ENCODE measurements at places on chromosomes 12 and 14. TPM values are rescaled to one million over a fixed set of nuclear protein-coding genes. Genes with fewer than 3 reads are reported as not detected.

DNA sequence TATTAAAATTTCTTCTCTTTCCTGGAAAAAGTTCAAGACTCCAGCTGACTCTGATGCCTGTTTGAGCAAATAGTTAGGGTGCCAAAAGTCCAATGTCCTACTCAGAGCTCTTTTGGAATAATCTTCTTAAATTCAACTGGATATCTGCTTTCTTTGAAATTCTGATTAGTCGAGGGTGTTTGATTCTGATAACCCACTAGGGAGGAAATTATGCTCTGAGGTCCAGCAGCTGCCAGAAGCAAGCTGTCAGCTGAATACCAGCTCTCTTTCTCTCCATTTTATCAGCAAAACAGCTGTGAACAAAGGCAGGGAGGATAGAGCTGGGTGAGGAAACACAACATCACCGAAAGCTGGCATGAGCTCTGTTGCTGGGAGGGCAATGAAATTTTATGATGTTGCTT is 141.5 kb downstream of the CAND1 start:
- DNase-seq: no peak

- DNase-seq: no peak
Observed at GRCh38 chr12:23236811-23237210, 611.8 kb downstream of the ETNK1 start.

E2F7 gene
- total RNA-seq: 13.7 TPM

DNA sequence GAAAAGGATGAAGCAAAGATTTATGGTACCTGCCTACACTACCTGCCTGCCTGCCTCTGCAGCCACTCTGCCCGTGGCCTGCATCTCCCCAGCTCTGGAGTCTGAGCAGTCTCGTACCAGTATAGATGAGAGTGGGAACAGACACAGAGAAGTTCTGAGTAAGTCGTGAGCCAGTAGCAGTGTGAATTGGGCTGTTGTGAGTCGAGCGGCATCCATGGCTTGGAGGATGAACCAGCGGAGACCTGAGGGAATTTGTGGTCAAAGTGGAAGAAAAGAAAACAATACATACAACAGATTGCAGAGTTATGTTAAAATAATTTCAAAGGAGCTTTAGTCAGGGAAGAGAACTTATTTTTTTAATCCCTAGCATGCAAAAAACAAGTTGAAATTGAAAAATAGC is 25.3 kb downstream of the C2CD5 start:
- no peak for DNase-seq

DNA sequence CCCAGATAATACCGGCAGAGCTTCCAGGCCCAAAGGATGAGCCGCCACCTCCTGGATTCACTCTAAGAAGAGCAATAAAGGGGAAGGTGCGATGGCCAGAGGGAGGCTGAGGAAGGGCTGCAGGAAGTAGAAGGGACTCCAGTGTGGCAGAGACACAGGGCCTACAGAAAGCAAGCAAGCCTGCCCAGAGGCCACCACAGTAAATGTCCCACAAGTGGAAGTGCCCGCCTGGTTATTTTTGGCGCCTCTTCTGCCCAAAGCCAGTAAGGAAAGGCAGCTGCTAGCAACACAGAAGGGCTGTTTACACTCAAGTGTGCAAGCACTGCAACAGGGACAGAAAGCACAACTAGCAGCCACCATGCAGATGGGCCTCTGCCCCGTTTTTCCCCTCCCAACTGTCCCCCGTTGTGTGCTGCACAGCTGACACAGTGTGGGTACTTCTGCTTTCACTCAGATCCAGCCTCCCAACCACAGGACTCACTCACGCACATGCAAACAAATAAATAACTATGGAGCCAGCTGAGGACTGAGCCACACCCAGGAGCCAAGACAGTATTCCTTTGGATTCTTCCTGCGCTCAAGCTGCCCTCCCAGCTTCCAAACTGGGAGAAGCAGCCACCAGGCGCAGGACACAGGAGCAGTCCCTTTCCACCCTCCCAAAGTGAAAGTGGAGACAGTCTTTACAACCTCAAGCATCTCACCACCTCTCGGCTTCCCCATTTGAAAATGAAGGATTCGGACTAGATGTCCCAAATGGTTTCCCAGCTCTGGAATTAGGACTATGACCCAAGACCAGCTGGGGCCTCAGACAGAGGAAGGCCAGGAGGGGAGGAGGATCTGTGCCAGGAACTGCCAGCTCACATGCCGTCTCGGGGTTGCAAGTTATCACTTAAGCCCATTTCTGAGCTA is 40.0 kb upstream of the PNMA1 start:
- peak; percentile 43 for DNase-seq

DNA sequence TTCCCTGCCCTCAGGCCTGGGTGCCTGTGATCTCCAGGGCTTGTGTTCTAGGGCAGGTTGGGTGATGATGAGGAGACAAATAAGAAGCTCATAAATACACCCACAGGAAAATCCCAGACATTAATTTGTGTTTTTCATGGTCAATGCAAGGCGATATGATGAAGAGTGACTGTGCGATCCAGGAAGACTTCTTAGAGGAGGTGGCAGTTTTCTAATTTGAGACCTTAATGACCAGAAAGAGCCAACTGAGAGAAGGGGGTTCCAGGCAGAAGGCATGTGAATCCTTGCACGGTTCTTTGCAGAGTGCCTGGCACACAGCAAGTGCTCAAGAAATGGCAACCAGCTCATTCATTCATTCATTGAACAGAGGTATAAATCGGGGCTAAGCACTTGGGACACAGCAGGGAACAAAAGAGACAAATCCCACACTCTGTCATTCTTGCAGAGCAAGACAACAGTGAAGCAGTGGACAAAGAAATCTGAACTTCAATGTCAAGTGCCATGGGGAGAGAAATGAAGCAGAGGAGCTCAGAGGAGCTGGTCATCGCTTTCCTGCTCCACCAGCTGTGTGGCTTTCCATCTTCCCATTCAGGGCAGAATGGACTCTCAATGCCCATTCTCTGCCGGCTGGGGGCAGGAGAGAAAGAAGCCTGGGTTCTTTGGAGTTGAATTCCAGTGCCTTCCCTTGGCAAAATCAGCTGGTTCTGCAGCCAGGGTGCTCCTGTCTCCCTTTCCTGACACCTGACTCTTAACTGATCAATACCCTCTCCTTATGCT is 128.3 kb downstream of the AACS start:
- DNase-seq: no peak

DNA sequence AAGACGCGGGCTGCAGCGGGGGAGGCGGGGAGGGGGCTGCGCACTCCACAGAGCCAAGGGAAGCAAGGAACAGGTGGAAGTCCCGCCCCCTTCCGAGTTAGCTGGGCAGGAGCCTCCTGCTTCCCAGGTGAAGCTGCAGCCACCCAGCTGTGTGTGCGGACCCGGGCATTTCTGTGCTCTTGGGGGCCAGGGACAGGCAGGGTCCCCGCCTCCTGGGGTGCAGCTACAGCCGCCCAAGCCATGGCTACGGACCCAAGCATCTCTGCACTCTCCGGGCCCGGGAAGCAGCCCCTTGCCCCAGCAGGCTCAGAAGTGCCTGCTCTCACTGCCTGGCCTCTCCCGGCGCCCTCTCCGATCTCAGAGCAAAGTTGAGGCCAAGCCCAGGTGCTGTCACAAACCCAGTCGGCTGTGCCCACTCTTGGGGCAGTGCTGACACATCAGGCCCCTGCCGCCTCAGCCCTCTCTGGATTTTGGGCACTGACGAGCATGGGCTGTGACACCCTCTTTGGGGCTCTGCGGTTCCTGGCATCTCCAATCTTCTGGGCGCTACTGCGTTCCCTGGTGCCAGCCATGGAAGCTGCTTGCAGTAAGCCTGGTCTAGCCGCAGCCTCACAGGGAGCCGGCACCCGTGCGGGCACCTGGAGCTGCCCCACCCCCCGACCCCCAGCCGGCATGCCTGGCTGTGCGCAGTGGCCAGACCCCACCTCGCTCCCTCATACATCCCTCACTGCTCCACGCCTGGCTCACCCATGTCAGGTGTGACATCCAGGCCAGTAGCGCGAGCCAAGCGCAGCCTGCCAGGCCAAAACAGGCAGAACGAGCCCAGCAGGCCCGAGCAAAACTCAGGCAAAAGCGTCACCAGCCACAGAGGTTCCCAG is 8.5 kb upstream of the MGAT4C start:
- DNase-seq: no peak

DNA sequence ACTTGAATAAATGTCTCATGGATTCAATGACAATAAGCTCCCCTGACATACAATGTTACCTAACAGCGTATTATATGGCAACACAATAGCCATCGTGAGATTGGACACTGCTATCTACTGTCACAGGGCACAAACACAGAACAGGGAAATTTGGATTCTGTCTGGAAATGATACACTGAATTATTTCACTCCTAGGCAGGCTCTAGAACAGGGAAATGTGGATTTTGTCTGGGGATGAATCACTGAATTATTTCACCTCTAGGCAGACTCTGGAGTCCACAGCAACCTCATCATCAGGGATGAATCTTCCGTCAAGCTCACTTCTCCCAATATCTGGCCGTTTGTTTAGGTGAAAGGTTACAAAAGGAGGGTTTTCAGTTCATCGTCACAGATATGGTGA is 288.8 kb downstream of the TMEM132D start:
- DNase-seq: no peak

DNA sequence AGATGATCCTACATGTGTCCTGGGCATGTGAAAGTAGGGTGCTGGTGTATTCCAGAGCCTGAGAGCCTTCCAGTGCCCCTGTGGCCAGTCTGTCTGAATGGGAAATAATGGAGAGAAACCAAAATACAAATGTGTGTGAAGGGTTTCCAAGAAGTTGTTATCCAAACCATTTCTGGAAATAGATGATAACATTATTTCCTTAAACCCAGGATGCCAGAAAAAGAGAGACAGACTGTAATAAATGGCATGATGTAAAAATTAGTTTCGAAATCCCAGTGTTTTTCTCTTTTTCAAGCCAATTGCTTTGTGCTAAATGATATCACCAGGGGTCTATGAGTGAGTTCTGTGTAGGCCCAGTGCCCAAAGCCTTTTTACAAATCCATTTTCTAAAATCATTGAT is 175.3 kb downstream of the PHLDA1 start:
- no peak for DNase-seq

CMTM5 gene
- total RNA-seq: not detected

DNA sequence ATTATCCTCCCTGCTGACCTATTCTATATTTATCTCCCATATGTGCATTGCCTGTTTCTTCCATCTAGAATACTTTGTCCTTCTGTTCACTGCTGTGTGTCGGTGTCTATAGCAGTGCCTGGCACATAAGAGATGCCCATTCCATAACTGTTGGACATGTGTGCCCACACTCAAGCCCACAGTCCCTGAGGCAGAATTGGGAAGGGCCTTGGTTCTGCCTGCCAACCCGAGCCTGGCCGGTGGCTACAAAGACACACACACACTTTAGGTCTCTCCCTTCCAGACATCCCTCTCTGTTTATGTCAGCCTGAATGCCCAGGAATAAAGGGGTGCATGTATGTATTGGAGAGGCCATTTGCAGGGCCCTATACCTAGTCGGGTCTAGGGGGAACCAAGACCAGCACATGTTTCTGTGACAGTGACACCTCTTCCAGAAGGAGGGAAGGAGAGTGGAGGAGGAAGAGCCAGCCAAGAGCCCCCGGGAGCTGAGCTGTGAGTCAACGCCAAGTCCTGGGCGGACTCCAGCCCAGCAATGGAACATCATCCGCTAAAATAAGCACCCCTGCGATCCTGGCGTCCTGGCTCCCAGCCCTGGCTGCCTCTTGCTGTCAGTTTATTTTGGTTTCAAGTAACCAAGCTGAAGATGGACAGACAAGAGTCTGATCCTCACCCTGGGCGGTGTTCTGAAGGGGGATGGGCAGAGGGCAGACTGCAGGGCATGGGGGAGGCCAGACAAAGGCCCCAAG is 4.3 kb upstream of the ASB2 start:
- no peak for DNase-seq

DNA sequence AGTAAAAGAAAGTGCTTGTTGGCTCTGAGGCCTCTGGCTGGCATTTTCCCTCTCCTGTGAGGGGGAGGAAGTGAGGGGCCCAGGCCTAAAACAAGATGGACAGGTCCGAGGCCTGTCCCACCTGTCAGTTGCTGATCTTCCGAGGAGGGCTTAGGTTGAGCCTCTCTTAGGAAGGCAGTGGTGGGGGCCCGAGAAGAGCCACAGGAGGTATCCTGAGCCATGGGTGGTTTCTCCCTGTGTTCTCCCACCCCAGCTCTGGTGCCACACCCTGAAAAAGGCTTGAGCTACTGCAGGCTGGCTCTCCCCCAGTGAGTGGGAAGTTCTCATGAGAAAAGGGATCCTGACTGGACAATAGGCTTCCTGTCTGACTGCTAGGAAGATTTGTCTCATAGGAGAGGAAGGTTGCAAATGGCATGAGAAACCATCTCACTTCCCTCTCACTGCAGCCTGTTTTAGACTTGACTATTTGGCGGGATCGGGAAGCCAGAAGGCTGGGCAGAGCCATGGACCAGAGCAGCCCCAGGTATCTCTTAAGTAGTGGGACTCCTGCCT is 72.1 kb upstream of the SRSF5 start:
- no peak for DNase-seq

GRCh38 chr12:59675461-59675860 is 79.6 kb downstream of the SLC16A7 start:
- DNase-seq: no peak

DNA sequence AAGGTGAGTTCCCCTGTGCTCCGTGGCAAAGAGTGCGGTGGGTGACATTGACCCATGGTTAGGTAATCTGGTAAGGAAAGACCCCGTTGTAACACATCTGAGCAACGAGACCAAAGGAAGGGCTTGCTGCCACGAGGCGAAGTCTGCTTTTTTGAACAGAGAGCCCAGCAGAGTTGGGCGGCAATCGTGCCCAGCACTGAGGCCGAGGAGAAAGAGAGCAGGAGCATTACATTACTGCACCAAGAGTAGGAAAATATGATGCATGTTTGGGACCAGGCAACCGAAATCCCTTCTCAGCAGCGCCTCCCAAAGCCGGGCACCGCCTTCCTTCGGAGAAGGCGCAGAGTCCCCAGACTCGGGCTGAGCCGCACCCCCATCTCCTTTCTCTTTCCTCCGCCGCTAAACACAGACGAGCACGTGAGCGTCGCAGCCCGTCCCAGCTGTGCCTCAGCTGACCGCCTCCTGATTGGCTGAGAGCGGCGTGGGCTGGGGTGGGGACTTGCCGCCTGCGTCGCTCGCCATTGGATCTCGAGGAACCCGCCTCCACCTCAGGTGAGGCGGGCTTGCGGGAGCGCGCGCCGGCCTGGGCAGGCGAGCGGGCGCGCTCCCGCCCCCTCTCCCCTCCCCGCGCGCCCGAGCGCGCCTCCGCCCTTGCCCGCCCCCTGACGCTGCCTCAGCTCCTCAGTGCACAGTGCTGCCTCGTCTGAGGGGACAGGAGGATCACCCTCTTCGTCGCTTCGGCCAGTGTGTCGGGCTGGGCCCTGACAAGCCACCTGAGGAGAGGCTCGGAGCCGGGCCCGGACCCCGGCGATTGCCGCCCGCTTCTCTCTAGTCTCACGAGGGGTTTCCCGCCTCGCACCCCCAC is at the start of gene HIF1A:
HIF1A (plus strand) TSS at position 684 of the 865 bp plus-strand sequence. CDS start 292 bp downstream, outside the sequence.
- DNase-seq: peak; percentile 98
